ENCODE measurements at places on chromosomes 5 and 9. TPM values are rescaled to one million over a fixed set of nuclear protein-coding genes. Genes with fewer than 3 reads are reported as not detected.

RIC1 gene
- total RNA-seq = 10.1 TPM

NUP214 gene
- 10.5 TPM for total RNA-seq

THG1L gene
- 22.6 TPM for total RNA-seq

SURF6 gene
- 8.9 TPM for total RNA-seq

C5orf58 gene
- not detected for total RNA-seq

FLT4 gene
- 0.04 TPM for total RNA-seq

GCNT4 gene
- 0.06 TPM for total RNA-seq

EFNA5 gene
- 8.6 TPM for total RNA-seq

ADAMTS2 gene
- total RNA-seq = 0.21 TPM

NMUR2 gene
- total RNA-seq = not detected

NRARP gene
- not detected for total RNA-seq

PCDHA6 gene
- not detected for total RNA-seq
